SIG-M5 (cell line): ENCODE measurements at places on chromosomes 2 and 18.

GRCh38 chr2:214139630-214140284, 271.1 kb upstream of the VWC2L start:
- no peak for DNase-seq

- DNase-seq: no peak
Measured at GRCh38 chr2:180071797-180072196, 64.7 kb upstream of the CWC22 start.

- DNase-seq: no peak
Measured at GRCh38 chr2:54065411-54065810, 50.0 kb upstream of the ACYP2 start.

GRCh38 chr2:153287109-153287801, 191.3 kb downstream of the RPRM start:
- no peak for DNase-seq

DNA sequence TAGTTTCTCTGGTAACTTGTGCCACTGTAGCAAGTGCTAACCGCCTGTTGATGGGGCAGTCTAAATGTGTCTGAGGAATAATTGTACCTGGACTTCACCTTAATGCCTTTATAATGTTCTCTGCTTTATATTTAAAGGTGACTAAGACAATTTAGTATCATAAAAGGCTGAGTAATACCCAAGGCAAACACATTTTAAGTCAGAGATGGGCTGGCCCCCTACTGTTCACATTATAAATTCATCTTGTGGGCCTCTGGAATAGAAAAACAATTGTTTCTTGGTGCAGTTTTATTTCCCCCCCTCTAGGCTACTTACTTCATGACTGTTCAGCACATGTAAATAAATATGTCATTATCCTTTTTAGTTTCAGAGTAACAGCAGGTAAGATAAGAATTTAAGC, 559.3 kb upstream of the PIK3C3 start:
- DNase-seq: no peak

DNA sequence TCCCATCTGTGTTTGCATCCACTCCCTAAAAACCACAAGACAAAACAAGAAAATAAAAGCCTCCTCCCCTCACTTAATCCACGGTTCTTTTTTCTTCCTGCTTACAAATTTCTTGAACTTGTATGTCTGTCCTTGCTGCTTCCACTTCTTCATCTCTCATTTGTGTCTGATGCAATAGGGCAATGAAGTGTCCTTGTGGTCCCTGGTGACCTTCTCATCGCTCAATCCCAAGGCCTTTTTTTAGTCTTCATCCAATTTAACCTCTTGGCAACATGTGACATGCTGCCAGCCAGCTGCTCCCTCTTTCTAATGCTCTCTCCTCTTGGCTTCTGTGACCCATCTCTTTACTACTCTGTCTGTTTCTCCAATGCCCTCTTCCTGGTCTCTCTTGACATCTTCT, 87.6 kb downstream of the SEMA4F start:
- no peak for DNase-seq

DNA sequence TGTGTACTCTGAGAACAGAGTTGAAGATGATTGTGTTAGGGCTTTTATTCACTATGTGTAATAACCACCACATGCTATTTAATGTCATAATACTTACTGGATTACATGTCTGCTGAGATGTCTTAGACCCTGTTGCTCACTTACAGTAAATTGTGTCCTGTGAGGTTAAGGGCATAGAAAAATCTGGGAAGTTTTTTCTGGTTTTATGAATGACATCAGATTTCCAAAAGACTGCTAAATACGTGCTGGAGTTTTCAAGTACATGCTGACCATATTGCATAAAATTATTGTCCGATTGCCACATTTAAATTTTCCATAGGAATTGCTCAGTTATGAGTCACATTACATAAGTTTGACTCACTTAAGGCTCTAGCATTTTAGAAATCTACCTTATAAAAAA, 96.7 kb upstream of the COL5A2 start:
- DNase-seq: no peak

- no peak for DNase-seq
Measured at GRCh38 chr2:216260629-216261028, 111.7 kb downstream of the MARCHF4 start.

GRCh38 chr2:28030600-28030999, 140.1 kb downstream of the BABAM2 start:
- DNase-seq: no peak

DNA sequence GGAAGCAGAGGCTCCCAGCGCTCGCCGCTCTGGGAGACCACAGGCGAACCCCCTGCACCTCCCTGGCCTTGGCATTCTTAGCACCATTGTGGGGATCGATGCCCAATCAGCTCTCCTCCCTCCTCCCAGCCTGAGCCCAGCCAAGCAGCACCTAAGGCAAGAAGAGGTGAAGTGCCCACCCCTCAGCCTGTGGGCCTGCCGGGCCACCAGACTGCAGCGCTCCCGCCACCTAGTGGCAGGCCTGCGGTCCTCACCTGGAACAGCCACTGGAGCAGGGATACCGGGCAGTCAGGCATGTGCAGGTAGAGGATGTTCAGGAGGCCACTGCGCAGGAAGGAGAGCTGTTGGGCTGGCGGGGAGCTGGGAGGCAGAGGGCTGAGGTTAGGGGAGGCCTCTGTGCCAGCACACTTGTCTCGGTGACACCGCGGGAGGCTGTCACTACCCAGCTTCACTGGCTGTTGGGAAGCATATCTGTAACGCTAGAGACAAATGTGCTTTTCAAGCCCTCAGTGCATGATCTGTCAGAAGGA, 35.2 kb downstream of the FAM178B start:
- no peak for DNase-seq

GRCh38 chr18:55179425-55179824, 220.2 kb upstream of the CCDC68 start:
- DNase-seq: no peak

- no peak for DNase-seq
Measured at GRCh38 chr2:191634791-191635190, 43.1 kb upstream of the NABP1 start.
